ENCODE measurements at places on chromosomes 5 and 9.

DNA sequence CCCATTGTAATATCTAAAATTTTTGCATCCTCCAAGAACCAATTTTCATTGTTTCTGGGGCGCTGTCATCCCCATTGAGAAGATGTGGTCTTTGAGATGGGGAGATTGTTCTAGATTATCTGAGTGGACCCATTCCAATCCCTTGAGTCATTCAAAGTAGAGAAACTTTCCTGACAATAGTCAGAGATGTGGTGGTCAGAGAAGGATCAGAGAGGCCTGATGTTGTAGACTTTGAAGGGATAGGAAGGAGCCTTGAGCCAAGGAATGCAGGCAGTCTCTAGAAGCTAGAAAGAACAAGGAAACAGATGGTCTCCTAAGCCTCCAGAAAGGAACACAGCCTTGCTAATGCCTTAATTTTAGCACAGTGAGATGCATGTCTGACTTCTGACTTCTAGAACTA is 80.4 kb downstream of the TEK start:
- no peak for DNase-seq

GRCh38 chr5:40389591-40389990 is 290.1 kb upstream of the PTGER4 start:
- no peak for DNase-seq

GRCh38 chr9:101139082-101139481 is 110.6 kb downstream of the PLPPR1 start:
- no peak for DNase-seq

- DNase-seq = no peak
Measured at GRCh38 chr5:7214906-7215416, 181.0 kb upstream of the ADCY2 start.

GRCh38 chr5:177336603-177337494 is 14.6 kb downstream of the LMAN2 start:
- no peak for DNase-seq

GRCh38 chr9:134293031-134293521 is 33.2 kb upstream of the RXRA start:
- peak; percentile 76 for DNase-seq

DNA sequence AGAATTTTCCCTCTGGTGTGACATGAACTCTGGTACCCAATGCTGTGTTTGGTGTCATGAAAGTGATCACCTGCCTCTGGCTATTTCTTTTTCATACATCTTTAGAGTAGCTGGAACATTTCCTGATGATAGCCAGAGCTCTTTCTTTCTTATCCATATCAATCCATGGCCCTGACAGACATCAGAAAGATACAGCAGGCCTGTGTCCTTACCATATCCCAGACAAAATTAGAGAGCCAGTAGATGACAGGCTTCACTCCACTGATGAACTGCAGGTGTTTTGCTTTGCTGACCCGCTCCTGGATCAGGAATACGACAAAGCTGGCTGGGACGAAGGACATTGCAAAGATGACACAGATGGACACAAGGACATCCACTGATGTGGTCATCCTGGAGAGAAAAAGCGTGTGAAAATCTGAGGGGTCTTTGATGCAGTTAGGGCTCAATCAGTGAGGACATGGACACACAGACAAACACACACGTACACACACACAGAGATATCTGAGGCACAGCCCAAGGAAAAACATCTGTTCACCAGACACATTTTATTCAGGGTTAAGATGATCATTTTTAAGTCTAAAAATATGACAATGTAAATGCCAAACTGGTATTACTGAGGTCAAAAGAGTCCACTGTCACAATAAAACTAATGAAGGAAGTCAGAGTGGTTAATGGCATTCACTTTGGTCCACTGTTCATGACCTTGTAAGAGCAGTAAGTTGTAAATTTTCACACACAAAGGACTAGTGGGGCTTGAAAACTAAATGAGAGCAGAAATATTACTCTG is 34.5 kb downstream of the NIPSNAP3B start:
- no peak for DNase-seq

- no peak for DNase-seq
Measured at GRCh38 chr5:119655061-119655460, 25.7 kb downstream of the FAM170A start.

DNA sequence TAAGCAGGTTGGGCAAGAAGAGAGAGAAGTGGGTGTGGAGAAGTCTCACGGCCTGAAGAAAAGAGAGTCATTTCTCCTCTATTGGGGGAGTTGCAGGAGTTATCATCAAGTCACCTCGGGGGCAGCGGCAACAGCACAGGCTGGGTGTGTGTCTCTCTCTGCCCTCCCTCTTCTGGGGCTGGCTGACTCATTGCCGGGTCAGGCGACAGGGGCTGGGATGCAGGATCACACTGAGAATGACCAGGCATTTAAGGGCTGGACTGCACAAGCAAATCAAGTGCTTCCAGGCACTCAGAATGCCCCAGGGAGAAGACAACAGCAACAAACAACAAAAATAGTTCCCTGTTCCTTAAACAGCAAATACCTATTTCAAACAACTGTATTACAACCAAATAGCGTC is 6.3 kb upstream of the EQTN start:
- DNase-seq = no peak

- DNase-seq = no peak
Measured at GRCh38 chr5:95615164-95615467, 4.8 kb upstream of the GPR150 start.

GRCh38 chr5:152218694-152219093 is 186.4 kb downstream of the NMUR2 start:
- DNase-seq = no peak

- no peak for DNase-seq
Measured at GRCh38 chr5:138574744-138575193, 432 bp downstream of the HSPA9 start.

DNA sequence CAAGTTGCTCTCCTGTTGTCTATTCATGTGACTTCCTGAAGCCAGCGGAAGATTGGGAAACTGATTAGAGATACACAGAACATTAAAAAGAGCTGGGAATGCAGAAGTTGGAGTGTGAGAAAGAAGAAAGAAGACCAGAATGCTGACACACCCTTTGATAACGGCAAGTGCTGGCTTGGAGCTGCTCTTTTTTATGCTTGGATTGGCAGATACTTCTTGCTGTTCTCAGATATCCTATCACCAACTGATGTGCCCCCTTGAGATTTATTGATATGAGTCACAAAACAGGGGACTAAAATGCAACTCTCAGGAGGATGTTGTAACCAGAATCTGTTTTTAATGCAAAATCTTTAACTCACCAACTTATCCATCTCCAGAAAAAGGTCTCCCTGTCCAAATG is 56.0 kb upstream of the ASTN2 start:
- DNase-seq = no peak

DNA sequence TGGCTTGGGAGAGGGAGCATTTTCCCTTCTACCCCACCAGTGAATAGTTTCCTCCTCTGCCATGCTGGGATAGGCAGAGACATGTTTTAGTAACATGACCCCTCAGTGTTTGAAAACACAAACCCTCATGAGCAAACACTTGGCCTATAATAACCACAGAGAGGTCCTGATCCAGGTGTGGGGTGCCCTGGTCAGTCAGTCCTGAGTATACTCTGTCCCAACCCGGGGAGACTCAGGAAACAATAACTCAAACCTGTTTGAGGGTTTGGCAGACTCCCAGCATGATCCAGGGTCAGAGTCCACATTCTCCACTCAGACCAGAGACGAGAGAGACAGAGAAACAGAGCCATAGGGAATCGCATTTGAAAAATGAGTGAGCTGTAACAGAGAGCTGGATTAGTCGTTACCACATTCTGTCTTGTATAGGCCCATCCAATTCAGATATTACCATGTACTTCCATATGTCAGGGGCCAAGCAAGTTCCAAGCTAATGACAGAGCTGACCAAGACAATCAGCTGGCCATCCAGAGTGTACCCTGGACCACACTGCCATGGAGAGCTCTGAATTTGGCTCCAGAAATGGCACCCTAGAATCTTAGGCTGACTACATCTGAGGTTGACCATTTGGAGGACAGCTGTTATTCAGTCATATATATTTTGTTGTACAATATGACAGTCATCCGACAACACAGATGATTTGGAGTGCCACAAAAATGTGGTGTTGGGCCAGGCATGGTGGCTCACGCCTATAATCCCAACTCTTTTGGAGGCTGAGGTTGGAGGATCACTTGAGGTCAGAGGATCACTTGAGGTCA is 4.2 kb upstream of the CA9 start:
- DNase-seq = no peak

GRCh38 chr5:91707521-91707841 is 324.4 kb upstream of the ARRDC3 start:
- DNase-seq = no peak

GRCh38 chr9:77892955-77893514 is 138.6 kb downstream of the GNAQ start:
- DNase-seq = no peak
